HT-29 (cell line): ENCODE measurements at places on chromosomes 4 and X. TPM values are rescaled to one million over a fixed set of nuclear protein-coding genes. Genes with fewer than 3 reads are reported as not detected.

G6PD gene
- total RNA-seq = 269 and 280 TPM in 2 replicates

TMPRSS11A gene
- total RNA-seq = not detected in 2 replicates

EPHA5 gene
- total RNA-seq = not detected in 2 replicates

PGAM4 gene
- not detected in 2 replicates for total RNA-seq

DUSP9 gene
- total RNA-seq = not detected in 2 replicates

PRRG3 gene
- total RNA-seq = not detected in 2 replicates

TLR7 gene
- not detected in 2 replicates for total RNA-seq

CFAP47 gene
- not detected in 2 replicates for total RNA-seq

GAGE1 gene
- not detected in 2 replicates for total RNA-seq

ANXA5 gene
- total RNA-seq = 107 and 124 TPM in 2 replicates

FGF5 gene
- not detected in 2 replicates for total RNA-seq

TEX28 gene
- total RNA-seq = not detected in 2 replicates

ZNF157 gene
- total RNA-seq = not detected in 2 replicates

ASMT gene
- total RNA-seq = 0.10 TPM in 1 of 2 replicates, not detected in the other

GPR143 gene
- not detected in 2 replicates for total RNA-seq

CT47A1 gene
- not detected in 2 replicates for total RNA-seq

TLR2 gene
- total RNA-seq = not detected in 2 replicates

ITGB1BP2 gene
- 1.7 and 2.2 TPM in 2 replicates for total RNA-seq

ZCCHC18 gene
- total RNA-seq = not detected in 2 replicates

AMBN gene
- total RNA-seq = not detected in 2 replicates

ERCC6L gene
- total RNA-seq = 3.8 and 5.5 TPM in 2 replicates

TEX13C gene
- total RNA-seq = not detected in 2 replicates

MAB21L2 gene
- not detected in 2 replicates for total RNA-seq

ERVMER34-1 gene
- total RNA-seq = 2.9 and 4.6 TPM in 2 replicates

SATL1 gene
- not detected in 2 replicates for total RNA-seq

CXorf51B gene
- total RNA-seq = not detected in 2 replicates

DNAAF6 gene
- not detected in 2 replicates for total RNA-seq

PLAC1 gene
- not detected in 2 replicates for total RNA-seq

SPANXA1 gene
- not detected in 2 replicates for total RNA-seq

ETDB gene
- total RNA-seq = not detected in 2 replicates

SPON2 gene
- total RNA-seq = 1.2 and 2.9 TPM in 2 replicates

ANXA10 gene
- total RNA-seq = 50.8 and 66.4 TPM in 2 replicates

MAGEA2 gene
- 0.94 TPM in 1 of 2 replicates, not detected in the other for total RNA-seq

F11 gene
- not detected in 2 replicates for total RNA-seq

KCNE5 gene
- total RNA-seq = 0.23 and 0.34 TPM in 2 replicates

APOO gene
- 5.2 and 6.4 TPM in 2 replicates for total RNA-seq

AKAP4 gene
- total RNA-seq = not detected in 2 replicates
